Stimulated activated CD8-positive, alpha-beta memory T cell treated with anti-CD3 and anti-CD28 coated beads, Interleukin-12 subunit alpha, Interleukin-12 subunit beta, amount 100 ng/mL, for 4 hours (primary cell): ENCODE measurements at places on chromosomes 7 and 10.

DNA sequence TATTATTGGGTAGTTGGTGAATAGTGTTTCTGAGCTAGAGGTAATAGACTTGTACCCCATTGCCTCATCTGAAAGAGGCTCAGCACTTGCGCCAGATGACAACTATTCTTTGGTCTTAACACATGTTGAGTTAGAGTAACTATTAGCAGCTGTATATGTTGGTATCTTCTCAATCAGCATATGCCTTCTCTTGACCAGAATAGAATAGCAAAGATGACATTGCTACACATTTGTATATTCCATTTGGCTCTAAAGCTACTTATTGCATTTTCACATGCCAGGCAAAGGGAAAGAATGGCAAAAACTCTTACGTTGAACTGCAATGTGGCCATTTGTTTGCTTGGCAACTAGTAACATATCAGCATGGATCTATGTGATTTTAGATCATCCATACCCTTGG lies 173.8 kb upstream of the AGR3 start:
- no peak for DNase-seq

DNA sequence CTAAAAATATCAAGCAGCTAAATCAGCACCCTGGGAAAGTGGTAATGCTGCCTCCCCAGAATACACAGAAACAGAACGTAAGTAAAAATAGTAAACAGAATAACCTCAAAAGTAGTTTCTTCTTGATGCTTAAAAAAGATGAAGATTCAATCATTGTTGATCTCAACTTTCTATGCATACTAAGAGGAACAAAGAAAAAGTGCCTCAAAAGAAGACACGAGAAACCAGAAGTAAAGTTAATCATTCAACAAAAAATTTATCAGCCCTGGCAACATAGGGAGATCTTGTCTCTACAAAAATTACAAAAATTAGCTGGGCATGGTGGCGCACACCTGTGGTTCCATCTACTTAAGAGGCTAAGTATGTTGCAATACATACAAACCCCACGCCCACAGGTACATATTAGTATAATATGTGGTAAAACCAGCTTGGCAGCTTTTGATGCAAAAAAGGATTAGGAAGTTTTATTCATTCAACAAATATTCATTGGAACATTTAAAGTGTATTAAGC lies 153.7 kb downstream of the NRBF2 start:
- DNase-seq: no peak

DNA sequence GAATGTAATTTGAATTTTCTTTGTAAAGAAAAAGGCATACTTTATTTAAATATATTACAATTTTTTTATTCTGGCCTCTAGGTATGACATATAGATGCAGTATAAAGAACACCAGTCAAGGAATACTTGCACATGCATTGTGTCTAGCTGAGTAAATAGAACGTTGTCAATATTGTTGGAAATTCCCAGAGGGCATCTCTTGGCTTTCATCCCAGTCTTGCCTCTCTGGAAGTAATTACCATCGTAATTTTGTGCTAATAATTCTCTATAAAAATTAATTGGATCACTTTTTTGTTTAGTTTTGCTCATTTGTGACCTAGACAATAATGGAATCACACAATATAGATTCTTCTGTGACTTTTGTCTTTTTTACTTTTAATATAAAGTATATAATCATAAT lies 1052.3 kb upstream of the CELF2 start:
- no peak for DNase-seq

DNA sequence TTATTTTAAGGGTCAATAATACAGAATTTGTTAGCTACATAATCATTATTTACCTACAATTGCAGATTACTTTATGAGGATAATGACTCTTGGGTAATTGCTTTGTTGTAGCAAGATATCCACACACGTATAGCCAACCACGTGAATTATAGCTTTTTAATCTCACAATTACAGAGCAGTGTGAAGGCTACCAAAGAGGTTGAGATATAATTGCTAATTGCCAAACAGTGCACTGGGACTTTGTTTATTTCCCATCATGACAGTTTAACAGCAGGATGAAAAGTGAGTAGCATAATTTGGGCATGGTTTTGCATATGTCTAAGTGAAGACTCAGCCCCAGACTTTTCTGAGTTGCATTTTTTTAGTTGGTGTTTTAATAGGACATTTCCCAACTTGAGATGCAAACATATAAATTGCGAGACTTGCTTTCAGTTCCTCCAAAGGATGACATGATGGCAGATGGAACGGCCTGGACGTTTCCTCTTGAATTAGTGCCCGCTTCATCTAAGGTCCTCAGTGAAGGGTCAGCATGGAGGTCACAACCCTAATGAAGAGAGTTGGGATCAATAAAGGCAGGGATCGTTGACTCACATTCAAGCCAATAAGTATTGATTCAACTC lies 180.7 kb upstream of the GPR26 start:
- DNase-seq: no peak

DNA sequence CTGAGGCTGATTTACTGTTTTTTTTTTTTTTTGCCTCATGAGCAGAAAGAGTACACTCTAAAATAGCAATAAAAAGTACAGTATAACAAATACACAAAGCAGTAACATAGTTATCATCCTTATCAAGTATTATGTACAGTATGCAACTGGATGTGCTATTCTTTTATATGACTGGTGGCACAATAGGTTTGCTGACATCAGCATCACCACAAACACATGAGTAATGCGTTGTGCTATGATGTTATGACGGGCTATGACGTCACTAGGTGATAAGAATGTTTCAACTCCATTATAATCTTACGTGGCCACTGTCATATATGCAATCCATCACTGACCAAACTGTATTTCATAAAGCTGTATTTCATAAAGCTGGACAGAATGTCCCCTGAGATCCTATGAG lies 189.2 kb upstream of the GLI3 start:
- DNase-seq: no peak

GRCh38 chr10:299512-299911 lies 164.3 kb downstream of the ZMYND11 start:
- DNase-seq: no peak

GRCh38 chr10:58574058-58574457 lies 61.4 kb downstream of the BICC1 start:
- no peak for DNase-seq

DNA sequence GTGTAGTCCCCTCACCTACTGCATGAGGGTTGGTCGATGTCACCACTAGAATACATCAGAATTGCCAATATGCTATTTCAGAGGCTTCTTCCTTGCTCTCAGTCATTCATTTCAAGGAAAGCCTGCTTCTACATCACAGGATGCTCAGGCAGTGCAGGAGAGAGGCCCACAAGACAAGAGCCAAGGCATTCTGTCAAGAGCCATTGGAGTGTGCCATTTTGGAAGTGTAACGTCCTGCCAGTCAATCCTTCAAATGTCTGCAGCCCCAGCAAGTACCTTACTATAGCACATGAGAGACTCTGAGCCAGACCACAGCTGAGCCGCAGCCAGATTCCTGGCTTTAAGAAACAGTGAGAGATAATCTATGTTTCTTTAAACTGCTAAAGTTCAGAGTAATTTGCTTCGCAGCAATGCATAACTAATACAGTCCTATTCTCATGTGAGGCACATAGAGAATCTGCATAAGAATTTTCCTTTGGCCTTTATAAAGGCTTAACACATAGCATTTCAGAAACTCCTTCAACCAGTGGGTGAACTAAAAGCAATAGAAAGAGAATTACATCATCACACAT lies 166.5 kb upstream of the GNAI1 start:
- DNase-seq: no peak

- no peak for DNase-seq
Observed at GRCh38 chr10:126798649-126799048, 106.6 kb upstream of the DOCK1 start.

DNA sequence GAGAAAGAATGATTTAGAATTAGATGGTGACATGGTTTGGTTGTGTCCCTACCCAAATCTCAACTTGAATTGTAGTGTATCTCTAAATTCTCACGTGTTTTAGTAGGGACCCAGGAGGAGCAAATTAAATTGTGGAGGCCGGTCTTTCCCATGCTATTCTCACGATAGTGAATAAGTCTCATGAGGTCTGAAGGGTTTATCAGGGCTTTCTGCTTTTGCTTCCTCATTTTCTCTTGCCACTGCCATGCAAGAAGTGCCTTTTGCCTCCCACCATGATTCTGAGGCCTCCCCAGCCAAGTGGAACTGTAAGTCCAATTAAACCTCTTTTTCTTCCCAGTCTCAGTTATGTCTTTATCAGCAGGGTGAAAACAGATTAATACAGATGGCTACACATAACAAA lies 167.4 kb upstream of the SVIL start:
- DNase-seq: no peak

DNA sequence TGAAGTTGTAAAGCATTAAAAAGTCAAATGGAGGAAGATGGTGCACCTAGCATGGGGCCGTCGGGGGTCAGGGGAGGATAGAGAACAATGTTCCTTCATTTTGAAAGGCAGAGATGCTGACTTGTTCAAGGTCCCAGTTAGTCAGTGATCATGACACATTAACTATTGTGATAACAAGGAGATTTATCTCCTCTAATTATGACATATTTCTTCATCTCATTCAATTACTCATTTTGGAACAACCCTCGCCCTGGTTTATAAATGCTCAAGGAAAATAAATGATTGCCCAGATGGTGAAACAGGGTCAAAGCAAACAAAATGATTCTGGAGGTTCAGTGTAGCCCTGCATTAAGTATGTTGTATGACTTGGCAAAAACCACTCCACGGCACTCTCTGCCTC lies 106.2 kb downstream of the ITIH5 start:
- DNase-seq: no peak

- DNase-seq: no peak
Observed at GRCh38 chr10:129502448-129502847, 35.4 kb downstream of the MGMT start.

GRCh38 chr10:13740461-13740860 lies 153.7 kb downstream of the PRPF18 start:
- no peak for DNase-seq

DNA sequence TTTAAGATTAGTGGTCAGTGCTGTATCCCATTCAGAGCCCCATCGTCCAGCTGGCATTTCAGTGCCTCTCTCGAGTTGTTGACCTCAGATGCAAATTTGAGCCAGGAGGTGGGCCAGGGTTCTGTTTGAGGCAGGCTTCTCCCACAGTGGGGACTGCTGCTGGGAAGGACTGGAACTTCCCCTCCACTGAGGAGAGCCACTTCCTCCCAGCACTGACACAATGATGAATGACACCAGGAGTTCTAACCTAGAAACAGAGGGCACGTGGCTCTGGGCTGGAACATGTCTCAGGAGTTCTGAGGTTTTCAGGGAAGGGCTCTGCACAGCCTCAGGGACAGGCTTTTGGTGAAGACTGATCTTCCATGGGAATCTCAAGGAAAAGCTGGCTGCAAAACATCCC lies 18.3 kb upstream of the BTBD16 start:
- DNase-seq: no peak

DNA sequence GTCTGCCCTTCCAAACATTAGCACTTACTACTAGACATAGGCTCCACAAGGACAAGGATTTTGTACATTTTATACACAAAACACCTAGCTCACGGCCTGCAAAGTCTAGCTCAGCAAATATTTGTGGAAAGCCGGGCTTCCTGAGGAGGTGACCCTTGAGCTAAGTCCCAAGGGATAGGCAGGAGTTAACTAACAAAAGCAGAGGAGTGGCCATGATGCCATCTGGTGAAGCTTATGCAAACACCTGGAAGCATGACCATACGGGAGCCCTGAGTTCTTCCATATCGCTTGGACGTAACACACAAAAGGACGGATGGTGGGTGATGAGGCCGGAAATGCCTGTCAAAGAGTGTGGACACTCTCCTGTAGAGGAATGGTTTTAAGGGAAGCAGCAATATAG lies 25.9 kb upstream of the YAE1 start:
- DNase-seq: no peak

GRCh38 chr7:38411404-38411803 lies 138.0 kb upstream of the TARP start:
- no peak for DNase-seq

DNA sequence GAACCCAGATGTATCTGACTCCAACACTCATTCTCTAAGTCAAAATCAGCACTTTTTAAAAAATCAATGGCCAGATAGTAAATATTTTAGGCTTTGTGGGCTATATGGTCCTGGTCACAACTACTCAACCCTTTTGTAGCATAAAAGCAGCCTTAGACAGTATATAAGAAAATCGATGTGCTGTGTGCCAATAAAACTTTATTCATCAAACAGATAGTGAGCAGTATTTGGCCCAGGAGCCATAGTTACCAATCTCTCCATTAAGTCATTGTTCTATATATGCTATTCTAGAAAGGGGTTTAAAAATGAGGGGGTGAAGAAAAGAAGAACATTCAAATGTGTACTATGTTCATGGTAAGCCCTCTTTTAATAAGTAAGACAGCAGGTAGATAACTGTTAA lies 18.5 kb upstream of the GPAM start:
- DNase-seq: no peak

- no peak for DNase-seq
Observed at GRCh38 chr10:49645417-49645816, 31.6 kb downstream of the CHAT start.

GRCh38 chr7:113856010-113856409 lies 62.8 kb downstream of the PPP1R3A start:
- DNase-seq: no peak

- no peak for DNase-seq
Observed at GRCh38 chr10:62688971-62689700, 115.4 kb upstream of the ADO start.

- no peak for DNase-seq
Observed at GRCh38 chr7:84228526-84228925, 33.9 kb upstream of the SEMA3A start.

DNA sequence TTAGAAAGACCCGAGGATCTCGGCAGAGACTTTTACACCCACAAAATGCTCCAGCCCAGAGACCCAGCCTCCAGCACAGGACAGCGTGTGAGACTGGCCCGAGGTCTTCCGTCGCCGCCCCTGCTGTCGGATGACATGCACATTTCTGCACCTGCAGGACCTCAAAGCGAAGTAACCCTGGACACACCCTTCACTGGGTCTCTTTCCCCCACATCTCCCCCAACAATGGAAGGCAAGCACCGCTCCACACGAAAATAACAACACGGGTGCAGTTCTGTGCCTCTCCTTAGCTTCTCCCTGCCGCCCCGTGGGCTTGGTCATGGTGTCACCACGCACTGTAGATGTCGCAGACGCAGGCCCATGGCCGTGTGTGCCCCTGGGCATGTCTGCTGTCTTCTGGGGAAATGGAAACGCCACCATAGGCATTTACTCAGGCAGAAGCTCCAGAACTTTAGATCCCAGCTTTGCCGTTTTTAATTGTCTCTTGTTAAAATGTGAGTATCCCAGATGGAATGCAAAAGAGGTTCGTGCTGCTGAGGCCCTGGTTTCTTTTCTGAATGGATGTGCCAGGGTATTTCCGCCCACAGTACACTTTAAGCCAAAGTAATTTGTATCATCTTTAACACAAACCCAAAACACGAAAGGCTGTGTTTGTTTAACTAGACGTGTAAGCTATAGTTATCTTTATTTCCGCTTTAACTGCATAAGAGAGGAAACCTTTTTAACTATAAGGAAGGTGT lies 237.9 kb downstream of the MGMT start:
- DNase-seq: no peak

DNA sequence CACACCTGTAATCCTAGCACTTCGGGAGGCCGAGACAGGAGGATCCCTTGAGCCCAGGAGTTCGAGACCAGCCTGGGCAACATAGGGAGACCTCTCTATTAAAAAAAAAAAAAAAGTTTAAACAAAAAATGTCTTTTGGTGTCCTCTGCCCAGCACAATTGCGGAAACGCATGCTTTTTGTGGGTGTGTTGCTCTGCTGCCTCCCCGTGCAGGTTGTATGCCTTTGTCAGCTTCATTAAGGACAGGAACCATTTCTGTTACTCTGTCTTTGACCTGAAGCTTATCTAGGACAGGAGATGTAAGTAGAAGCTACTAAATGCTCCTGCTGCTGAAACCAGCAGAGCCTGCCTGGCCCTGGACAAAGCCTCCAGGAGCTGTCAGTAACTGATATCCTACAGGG lies 21.3 kb upstream of the ANKRD2 start:
- DNase-seq: no peak

- DNase-seq: no peak
Observed at GRCh38 chr7:144404946-144405345, 1.5 kb upstream of the NOBOX start.
